HEK293T (cell line): ENCODE measurements at places on chromosomes 16 and 17.

GRCh38 chr17:44906010-44906646, 6.9 kb upstream of the EFTUD2 start:
- no peak for DNase-seq

GRCh38 chr17:48054238-48055185, 6.4 kb downstream of the NFE2L1 start:
- no peak for DNase-seq

- peak; percentile 63 for DNase-seq
Measured at GRCh38 chr17:19513897-19514488, 19.7 kb upstream of the SLC47A1 start.

- DNase-seq = no peak
Measured at GRCh38 chr16:69087161-69087581, 18.3 kb upstream of the HAS3 start.

DNA sequence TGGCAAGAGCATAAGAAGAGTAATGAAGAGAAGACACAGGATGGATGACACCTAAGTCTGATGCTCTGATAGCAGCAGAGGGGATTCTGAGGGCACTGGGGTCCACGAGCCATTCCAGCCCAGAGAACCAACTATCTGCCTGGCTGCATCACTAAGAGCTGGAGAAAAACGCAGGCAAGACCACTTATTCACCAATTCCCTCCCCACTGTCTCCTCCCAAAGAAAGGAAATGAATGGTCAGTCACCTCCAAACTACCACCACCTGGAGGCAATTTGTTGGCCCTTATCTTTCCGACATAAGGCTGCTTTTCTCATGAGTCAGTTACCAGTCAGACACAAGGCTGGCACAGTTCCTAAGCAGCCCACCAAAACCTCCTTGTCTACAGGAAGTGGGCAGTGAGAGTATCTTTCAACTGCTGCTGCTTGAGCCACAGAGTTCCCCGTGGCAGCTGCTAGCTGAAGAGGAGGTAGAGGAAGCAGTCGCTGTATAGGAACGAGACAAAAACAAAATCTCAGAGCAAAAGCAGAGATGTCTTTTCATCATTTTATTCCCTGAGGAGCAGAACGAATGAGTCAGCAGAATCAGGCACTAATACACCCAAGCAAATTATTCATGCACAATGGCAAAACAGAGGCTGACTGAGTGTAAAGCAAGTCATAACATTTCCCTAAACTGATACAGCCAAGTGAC, 111.1 kb downstream of the SMG6 start:
- DNase-seq = no peak

DNA sequence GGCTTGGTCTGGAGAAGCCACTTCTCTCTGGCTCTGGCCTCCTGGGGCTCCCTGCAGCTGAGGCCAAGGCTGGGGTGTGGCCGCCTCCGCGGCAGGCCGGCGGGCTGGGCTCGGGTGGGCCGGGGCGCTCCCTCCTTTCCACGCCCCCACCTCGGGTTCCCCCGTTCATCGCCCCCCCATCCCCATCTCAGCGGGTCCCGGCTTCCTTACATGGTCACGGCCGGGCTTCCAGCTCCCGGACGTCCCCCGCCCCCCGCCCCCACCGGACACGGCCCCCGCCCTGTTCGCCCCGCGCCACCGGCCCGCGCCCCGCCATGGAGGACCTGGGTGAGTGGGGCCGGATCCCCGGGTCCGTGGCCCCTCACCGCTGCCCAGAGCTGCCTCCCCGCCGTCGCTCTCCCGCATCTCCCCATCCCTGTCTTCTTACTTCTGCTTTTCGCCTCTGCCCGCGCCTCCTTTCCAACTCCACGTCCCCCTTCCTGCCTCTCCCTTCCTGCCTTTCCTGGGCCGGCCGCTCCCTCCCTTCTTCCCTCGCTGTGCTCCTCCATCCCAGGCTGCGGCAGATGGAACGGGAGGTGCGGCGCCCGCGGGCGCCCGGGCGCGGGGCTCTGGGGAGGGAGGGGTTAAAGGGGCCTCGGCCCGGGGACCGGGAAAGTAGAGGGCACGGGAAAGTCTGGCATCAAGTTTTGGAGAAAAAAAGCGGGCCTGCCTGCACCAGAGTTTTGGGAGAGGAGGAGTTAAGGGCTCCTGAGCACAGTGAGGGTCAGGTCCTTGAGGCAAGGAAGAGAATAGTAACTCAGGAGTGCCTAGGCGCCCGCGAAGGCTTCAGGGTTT, at the start of gene TGFB1I1:
Gene TGFB1I1 (plus strand): TSS at position 278 of the 834 bp plus-strand sequence. CDS start 37 bp downstream, at position 315.
- peak; percentile 32 for DNase-seq

- no peak for DNase-seq
Measured at GRCh38 chr17:20203018-20203417, 193.9 kb downstream of the SPECC1 start.

DNA sequence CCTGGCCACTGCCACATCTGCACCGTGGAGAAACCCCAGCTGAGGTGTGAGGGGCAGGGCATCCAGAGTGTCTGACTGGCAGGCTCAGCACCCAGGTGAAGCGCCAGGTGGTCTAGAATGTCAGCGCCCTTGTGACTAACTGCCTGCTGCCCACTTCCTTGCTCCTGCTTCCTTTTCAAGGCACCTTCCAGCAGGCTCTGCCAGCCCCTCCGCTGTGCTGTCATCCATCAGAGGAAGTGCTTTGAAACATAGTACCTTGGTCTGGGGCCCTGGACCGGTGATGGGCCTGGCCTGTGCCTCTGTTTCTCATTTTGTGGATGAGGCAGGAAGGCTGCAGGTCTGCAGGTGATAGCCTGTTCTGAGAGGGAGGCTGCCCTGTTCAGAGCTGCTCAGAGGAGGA, 5.5 kb downstream of the SPNS2 start:
- no peak for DNase-seq

DNA sequence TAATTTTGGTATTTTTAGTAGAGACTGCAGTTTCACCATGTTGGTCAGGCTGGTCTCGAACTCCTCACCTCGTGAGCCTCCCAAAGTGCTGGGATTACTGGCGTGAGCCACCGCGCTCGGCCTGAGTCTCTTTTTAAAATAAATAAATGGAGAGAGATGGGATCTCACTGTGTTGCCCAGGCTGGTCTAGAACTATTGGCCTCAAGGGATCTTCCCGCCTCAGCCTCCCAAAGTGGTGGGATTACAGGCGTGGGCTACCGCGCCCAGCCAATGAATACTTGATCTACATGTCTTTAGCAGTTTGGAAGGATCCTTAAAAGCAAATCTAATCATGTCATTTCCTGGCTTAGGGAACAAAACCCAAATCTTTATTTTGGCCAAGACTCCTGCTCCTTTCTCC, 1.2 kb downstream of the DHODH start:
- DNase-seq = no peak

DNA sequence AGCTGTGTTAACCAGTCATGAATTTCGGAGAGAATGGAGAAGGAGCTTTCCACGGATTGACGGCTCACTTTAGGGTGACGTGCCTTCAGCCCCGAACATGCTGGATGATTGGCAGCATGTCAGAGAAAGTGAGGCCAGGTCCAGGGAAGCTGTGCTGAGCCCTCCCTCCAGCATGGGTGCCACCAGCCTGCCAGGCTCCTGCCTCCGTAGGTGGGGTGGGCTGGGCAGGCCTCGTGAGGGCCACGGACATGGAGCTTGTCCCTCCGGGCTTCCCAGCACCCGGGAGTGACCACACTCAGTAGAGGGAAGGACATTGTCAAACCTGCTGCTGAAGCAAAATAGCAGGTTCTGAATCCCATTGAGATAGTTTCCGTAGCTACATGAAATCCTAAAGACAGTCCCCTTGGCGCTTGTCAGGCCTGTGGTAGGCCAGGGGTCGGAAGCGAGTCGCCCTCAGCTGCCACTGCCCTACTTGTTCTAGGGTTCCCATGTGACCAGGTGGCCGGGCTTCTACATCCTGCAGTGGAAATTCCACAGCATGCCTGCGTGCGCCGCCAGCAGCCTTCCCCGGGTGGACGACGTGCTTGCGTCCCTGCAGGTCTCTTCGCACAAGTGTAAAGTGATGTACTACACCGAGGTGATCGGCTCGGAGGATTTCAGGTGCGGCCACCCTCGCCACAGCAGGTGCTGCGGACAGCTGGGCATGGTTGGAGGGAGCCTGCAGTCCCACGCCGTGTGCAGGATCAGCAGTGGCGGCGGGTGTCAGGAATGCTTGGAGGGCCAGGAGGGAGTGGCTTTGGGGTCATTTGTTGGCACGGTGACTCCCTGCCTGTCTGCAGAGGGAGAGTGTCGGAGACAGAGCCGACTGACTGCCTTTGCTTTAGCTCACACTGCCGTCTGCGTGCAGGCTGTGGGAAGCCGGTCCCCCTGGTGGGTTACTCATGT, 72.3 kb downstream of the SEC14L1 start:
- no peak for DNase-seq

GRCh38 chr17:40629842-40630241, 17.8 kb downstream of the SMARCE1 start:
- no peak for DNase-seq

DNA sequence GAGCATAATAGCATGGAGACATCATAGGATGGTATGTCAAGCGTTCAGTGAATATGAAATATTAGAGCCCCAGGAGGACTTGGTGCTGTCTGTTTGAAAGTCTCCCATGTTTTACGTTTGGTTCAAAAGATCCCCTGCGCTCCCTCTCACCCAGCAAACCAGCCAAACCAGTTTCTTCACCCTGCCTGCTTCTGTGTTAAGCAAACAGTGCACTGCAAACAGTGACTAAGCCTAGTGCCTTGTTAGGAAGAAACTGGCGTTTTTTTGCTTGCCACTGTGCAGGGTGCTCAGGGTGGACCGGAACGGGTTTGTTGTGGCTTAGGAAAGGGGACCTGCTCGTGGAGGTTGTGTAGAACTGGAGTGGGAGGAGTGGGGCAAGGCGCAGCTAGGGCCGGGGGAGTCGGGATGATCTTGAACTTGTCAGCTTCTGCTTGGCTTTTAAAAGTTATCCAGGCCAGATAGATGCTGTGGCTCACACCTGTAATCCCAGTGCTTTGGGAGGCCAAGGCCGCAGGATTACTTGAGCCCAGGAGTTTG, 7.7 kb downstream of the CDH1 start:
- no peak for DNase-seq

DNA sequence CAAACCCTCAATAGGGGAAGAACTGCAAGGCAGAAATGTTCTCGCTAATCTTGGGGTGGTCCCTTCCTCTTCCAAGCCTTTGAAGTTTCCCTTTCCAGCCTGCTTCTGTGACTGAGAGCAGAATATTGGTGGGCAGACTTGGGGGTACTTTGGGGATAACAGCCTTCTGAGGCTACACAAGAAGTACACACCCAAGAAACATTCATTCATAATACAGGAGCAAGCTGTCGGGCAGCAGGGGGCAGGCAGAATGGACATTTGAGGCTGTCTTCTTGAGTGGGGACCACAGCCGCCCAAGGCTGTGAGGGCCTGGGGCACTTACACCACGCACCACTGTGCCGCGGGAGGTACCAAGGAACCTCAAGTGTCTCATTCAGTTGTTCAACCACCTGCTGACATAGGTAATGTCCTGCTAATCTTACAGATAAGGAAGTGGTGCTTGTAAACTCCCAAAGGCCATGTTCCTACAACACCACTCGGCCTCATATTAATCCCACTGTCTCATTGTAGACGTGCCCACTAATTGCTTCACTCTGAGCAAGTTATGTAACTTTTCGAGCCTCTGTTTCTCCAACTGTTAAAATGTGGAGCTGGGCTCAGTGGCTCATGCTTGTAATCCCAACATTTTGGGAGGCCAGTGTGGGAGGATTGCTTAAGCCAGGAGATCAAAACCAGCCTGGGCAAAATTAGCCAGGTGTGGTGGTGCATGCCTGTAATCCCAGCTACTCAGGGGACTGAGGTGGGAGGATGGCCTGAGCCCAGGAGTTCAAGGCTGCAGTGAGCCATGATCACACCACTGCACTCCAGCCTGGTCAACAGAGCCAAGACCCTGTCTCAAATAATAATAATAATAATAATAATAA, 2.5 kb upstream of the MRPS23 start:
- DNase-seq = no peak

GRCh38 chr16:89511374-89511773, 3.2 kb downstream of the SPG7 start:
- DNase-seq = no peak

DNA sequence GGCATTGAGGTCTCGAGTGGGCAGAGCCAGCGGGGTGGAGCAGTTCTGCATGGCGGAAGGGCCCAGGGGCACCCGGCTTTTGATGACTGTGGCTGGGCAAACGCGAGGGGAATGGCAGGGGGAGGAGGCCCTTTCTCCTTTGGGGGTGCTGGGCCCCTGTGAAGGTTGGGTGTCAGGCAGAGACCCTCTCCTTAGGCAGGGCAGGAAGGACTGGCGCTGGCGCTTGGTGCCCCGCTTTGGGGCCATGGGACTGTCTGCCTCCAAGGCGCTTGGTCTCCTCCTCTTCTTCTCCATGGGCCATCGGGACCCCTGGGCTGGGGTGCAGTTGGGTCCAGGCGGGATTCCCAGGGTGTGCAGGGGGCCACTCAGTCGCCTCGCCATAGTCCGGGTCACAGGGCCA, 12.8 kb upstream of the GFAP start:
- DNase-seq = no peak

DNA sequence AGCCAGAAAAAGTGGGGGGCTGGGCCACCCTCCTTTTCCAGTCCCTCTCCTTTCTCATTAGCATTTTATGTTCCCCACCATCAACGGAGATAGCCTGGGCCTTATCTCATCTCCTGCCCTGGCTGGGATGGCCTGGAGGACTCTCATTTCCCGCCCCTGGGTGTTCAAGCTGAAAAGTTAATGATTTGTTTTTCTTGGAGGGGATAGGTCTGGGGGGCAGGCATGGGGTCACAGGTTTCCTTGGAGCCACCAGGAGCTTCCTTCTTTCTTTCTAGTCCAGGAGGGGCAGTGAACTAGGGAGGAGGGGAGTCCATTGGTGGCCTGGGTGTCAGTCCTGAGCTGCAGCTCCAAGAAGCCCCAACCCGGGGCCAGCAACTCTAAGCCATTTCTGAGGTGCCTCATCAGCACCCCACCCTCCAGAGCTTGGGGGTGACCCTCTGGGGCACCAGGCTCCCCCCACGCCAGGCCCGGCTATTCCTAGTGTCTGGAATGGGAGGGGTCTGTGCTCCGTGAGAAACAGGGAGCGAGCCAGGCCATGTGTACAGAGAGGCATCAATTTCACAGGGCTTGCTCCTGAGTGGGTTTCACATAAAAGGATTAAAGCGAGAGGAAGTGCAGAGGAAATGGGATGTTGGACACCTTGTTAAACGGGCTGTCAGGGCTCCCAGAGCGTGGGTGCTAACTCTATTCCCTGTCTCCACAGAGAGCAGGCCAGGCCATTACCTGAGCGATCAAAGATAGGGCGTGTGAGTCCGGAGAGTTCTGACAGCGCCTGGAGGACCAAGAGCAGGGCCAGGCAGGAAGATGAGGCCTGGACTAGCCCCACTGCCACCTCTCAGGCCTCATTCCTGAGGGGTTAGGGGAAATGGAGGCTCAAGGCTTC, 90.6 kb upstream of the LHX1 start:
- DNase-seq = no peak

GRCh38 chr16:3274490-3274889, 8.8 kb upstream of the ZNF263 start:
- DNase-seq = no peak

GRCh38 chr16:28495795-28496749, 1.6 kb downstream of the APOBR start:
- no peak for DNase-seq
